ENCODE measurements at places on chromosomes 12 and 14.
A peak's percentile ranks its signal among the peaks of the same experiment; 100 is the strongest.

DNA sequence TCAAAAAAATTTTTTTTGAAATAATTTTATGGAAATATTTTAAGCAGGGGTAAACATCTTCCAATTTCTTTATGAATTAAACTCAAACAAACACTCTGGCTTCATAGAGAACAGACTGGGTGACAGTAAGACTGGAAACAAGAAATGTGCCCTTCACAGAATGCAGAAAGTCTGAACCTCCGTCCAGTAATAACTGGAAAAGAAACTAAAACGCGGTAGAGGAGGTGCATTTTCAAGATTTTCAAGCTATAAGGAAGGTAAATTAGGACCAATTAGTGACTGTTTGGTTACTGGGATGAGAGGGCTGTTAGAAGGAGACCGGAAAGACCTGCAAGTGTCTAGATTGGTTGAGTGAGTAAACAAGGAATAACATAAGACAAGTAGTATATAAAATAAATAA lies 245.7 kb downstream of the CEP128 start:
- no peak for DNase-seq

- DNase-seq, result no peak
Measured at GRCh38 chr12:3278681-3279414, 201.7 kb downstream of the TSPAN9 start.

GRCh38 chr12:69045430-69045829 lies 112.5 kb upstream of the CPM start:
- DNase-seq, result no peak

GRCh38 chr14:95297832-95298231 lies 21.9 kb downstream of the CLMN start:
- DNase-seq, result no peak

DNA sequence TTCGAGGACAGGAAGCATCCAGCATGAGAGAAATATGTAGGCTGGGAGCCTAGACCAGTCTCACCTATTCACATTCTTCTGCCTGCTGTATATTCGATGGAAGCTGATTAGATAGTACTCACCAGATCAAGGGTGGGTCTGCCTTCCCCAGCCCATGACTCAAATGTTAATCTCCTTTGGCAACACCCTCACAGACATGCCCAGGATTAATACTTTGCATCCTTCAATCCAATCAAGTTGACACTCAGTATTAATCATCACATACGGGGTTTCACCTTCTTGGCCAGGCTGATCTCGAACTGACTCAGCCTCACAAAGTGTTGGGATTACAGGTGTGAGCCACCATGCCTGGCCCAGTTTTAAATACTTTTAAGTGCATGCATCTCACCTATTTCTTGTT lies 30.5 kb upstream of the SLC10A1 start:
- DNase-seq, result no peak

DNA sequence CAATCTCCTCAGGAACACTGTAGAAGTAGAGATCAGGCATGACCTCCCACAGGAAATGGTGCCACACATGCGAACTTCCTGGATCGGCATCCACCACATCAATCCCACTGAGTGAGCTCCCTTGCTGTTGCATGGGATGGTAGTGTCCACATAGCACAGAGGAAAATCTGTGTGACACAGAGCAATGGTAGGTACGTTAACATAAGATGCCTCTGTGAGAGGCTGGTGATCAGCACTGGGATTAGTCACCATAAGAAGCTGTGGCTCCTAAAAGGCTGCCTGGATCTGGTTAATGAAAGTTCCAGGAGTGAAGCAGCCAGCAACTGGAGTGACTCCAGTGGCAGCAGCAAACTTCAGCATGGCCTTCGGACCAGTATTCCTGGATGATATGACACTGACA lies 21.8 kb downstream of the WDHD1 start:
- DNase-seq, result peak; percentile 12

- no peak for DNase-seq
Measured at GRCh38 chr12:11668611-11669010, 19.1 kb downstream of the ETV6 start.

- DNase-seq, result no peak
Measured at GRCh38 chr14:94395282-94395887, 7.0 kb upstream of the SERPINA1 start.

- DNase-seq, result no peak
Measured at GRCh38 chr14:30826070-30826469, 48.3 kb upstream of the COCH start.

- DNase-seq, result no peak
Measured at GRCh38 chr14:53651096-53651740, 305.4 kb downstream of the BMP4 start.

DNA sequence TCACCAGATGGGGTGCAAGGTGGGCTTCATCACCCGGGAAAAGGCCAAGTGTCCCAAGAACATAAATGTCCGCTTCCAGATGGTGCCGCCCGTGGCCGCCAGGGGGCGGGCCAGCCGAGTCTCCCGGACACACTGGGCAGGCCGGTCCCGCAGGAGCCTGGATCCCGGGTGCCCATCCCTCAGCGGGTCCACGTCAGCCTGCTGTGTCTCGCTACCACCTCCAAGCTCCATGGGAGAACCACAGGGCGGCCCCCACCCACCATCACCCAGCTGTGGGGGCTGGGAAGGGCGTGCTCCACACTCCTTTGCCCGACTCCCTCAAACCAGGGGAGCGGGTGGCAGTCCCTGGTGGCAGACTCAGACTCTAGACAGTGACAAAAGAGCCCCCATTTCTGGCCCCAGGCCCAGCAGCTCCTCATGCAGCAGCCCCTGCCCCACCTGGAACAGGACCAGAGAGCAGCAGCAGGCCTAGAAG lies 22.0 kb upstream of the NUDT14 start:
- DNase-seq, result peak; percentile 27

- DNase-seq, result no peak
Measured at GRCh38 chr14:45970621-45971020, 681.0 kb downstream of the RPL10L start.

GRCh38 chr14:22225516-22226140 lies 363.4 kb downstream of the DAD1 start:
- peak; percentile 78 for DNase-seq

DNA sequence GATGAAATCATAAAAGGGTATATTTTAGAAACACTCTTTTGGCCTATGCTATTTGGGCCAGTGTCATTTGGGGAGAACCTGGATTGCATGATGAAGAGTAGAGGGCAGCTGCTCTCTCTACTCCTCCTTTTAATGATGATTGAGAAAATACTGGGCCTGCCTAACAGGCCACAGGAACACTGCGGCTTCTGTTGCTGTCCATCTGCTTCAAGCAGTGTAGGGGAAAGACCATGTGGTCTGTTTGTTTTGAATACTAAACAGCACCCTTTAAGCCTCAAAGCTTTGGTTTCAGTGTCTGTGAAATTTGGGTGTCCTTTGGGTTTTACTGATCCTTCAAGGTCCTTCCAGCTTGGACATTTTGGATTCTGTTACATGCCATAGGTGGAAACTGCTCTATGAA lies 78.0 kb downstream of the TTC6 start:
- DNase-seq, result no peak

DNA sequence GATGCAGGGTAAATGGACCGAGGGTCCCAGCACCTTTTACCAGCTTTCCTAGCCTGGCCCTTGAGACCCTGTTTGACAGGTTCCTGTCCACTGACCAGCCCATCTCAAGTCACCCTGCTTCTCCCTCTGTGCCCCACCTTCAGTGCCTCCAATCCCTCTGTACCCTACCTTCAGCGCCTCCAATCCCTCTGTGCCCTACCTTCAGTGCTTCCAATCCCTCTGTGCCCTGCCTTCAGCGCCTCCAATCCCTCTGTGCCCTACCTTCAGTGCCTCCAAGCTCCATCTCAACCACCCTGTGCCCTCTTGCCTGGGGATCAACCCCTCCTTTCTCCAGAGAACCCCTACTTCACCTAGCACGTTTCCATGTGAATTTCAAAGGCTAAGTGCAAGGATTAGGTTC lies 54.3 kb downstream of the ZFP36L1 start:
- DNase-seq, result no peak

GRCh38 chr12:13100882-13101769 lies 2.3 kb downstream of the GSG1 start:
- DNase-seq, result peak; percentile 72

DNA sequence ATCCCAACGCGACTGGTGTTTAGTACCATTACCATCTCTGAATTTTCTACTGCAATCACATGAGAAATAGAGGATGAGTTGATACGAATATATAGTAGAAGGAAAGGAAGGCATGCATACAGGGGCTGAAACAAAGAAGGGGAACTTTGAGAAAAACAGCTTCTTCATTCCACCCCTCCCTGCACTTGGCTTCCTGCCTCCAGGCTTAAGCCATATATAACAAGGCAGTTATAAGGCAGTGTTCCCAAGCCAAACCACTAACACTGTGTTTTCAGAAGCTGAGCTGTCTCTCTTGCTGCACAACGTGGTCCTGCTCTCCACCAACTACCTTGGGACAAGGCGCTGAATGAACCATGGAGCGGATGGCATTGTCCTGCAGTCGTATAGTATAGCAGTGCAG lies 11.0 kb downstream of the LETMD1 start:
- DNase-seq, result no peak
